ENCODE measurements at places on chromosomes 7 and 10.

DNA sequence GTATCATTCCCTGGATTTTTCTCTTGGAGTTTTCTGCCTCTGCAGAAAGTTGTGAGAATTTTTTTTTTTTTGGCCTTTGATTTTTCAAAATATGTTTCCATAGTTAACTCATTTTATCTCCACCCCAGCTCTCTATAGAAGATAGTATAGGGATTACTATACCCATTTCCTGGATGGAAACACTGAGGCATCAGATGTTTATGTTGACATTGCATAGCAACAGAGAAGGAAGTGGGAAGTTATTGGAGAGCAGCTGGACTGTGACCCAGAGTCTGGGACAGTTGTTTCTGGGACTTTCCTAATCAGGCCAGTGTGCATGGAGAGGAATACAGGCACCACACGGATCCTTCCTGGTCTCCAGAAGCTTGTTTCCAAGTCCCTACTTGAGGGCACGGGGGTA is 158.0 kb downstream of the CDH23 start:
- H3K27ac ChIP-seq, result no peak overlapping the region
- no peaks in the 10 kb centered on the region for H3K27me3 ChIP-seq
- DNase-seq, result no peak
- H3K4me3 ChIP-seq, result no peak overlapping the region
- no peaks in the 10 kb centered on the region for H3K36me3 ChIP-seq

GRCh38 chr7:20211376-20211775 is 5.8 kb downstream of the MACC1 start:
- no peak overlapping the region for H3K4me3 ChIP-seq
- DNase-seq, result no peak
- no peaks in the 10 kb centered on the region for H3K27me3 ChIP-seq
- no peaks in the 10 kb centered on the region for H3K36me3 ChIP-seq
- H3K4me1 ChIP-seq, result no peaks in the 10 kb centered on the region

DNA sequence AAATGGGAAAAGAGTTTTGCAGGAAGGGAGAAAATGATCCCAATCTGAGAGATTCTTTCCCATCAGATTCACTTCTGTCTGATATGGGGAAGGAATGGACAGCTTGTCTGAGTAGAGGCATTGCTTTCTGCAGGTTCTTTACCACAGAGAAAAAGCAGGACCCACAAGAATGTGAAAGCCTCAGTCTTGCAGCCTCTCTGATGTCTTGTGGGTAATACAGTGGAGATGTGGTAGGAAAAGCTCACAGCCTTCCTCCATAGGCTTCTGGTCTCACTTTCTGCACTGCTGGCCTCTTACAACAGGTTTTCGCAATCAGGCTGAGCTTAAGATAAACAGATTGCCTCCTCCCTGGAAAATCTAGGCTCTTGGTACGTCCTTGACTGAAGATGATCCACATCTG is 551 bp downstream of the IFIT1 start:
- H3K36me3 ChIP-seq, result no peaks in the 10 kb centered on the region
- no peaks in the 10 kb centered on the region for H3K4me1 ChIP-seq
- H3K4me3 ChIP-seq, result peak overlapping the region; percentile 50

DNA sequence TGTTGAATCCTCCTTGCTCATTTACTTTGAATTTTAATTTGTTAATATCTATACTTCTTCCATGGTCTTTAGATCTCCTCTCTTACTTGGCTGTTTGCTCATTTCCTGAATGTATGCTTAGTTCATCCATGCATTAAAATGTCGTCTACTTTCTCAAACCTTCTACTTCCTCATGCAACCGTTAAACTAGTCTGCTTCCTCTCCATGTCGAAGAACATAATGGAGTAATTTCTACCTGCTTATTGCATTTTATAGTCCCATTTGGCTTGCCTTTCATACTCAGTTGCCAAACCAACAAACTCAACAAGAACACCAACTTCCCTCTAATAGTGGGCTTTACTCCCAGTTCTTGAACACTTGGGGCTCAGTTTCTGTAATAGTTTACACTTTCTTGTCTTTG is 43.8 kb upstream of the SEMA3D start:
- H3K4me1 ChIP-seq, result no peaks in the 10 kb centered on the region
- no peaks in the 10 kb centered on the region for H3K36me3 ChIP-seq
- H3K4me3 ChIP-seq, result no peak overlapping the region
- H3K27ac ChIP-seq, result no peak overlapping the region

GRCh38 chr10:78619115-78619851 is 449.5 kb upstream of the ZMIZ1 start:
- no peaks in the 10 kb centered on the region for H3K4me1 ChIP-seq
- H3K4me3 ChIP-seq, result no peak overlapping the region
- H3K27ac ChIP-seq, result no peak overlapping the region
- no peaks in the 10 kb centered on the region for H3K27me3 ChIP-seq
- DNase-seq, result no peak

GRCh38 chr10:116274064-116274904 is 1.3 kb upstream of the GFRA1 start:
- H3K4me1 ChIP-seq, result peaks cover 11% of the 10 kb centered on the region
- peak overlapping the region; percentile 69 for H3K27ac ChIP-seq
- DNase-seq, result peak; percentile 58
- H3K27me3 ChIP-seq, result no peaks in the 10 kb centered on the region
- no peaks in the 10 kb centered on the region for H3K36me3 ChIP-seq

GRCh38 chr7:99126921-99127553 is 16.9 kb downstream of the SMURF1 start:
- H3K27ac ChIP-seq, result peak overlapping the region; percentile 7
- no peak for DNase-seq
- H3K36me3 ChIP-seq, result no peaks in the 10 kb centered on the region
- H3K4me1 ChIP-seq, result peaks cover under 1% of the 10 kb centered on the region
- no peaks in the 10 kb centered on the region for H3K27me3 ChIP-seq
- H3K4me3 ChIP-seq, result no peak overlapping the region

GRCh38 chr10:56605051-56605450 is 244.0 kb upstream of the ZWINT start:
- no peaks in the 10 kb centered on the region for H3K4me1 ChIP-seq
- H3K36me3 ChIP-seq, result no peaks in the 10 kb centered on the region
- no peak overlapping the region for H3K27ac ChIP-seq
- no peak for DNase-seq

DNA sequence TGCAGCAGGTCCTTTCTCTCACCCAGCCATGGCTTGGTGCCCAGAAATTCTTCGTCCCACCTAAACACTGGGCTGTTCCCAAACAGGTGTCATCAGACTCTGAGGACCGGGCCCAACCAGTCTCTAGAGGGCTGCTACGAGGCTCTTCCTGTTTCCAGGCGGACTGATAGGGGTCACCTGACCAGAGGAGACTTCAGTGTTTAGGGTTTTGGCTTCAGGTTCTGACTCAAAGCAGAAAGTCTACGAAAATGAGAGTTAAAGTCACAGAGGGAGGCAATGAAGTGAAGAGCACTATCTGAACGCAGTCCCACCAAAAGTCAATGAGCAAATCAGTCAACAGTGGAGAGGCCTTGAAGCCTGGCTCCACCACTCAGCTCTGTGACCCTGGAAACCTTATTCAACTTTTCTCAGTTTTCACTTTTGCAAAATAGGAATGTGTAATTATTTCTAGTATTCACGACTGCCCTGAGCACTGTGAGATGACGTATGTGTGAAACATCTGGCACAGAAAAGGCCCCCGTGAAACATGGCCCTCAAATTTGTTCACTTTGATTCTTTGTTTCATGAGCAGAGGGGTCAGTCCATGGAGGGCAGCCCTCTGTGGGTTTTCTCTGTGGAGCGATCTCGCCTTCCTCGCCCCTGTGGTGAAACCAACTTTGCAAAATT is 189.9 kb upstream of the PDE1C start:
- no peaks in the 10 kb centered on the region for H3K27me3 ChIP-seq
- H3K27ac ChIP-seq, result no peak overlapping the region
- DNase-seq, result no peak
- H3K4me3 ChIP-seq, result no peak overlapping the region

- H3K4me1 ChIP-seq, result no peaks in the 10 kb centered on the region
- H3K4me3 ChIP-seq, result no peak overlapping the region
- no peak for DNase-seq
- peak overlapping the region; percentile 14 for H3K27ac ChIP-seq
These were observed 10.4 kb downstream of the JCAD start for GRCh38 chr10:30048768-30049517.

DNA sequence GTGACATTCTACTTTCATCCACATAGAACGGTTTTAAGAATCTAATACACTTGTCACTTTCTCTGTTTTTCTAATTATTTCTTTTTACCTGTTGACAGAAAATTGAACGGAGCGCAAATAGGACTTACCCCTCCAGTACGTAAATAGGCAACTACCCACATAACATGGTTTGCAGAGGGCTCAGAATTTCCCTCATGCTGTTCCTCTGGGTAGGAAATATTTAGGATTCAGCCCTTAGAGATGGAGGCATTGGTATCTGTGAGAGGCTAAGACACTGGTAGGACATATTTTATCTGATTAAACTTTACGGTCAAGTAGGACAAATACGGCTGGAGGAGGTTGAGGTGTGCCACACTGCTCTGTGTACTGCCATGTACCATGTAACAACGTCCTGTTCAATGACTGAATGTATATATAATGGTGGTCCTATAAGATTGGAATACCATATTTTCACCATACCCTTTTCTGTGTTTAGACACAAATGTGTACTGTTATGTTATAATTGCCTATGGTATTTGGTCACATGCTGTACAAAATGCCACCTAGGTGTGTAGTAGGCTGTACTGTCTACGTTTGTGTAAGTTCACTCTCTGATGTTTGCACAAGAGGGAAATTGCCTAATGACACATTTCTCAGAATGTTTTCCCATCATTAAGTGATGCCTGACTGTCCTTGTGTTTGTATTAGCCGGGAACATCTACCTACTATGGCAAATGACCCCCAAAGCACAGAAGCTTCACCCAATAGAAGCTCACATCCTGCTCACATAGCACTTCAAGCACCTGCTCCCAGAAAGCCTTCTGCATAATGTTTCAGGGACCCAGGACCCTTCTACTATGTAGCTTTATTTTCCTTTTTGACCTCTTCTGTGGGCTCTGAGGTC is 429.4 kb upstream of the AKR1E2 start:
- H3K4me3 ChIP-seq, result no peak overlapping the region
- no peaks in the 10 kb centered on the region for H3K36me3 ChIP-seq
- H3K27me3 ChIP-seq, result no peaks in the 10 kb centered on the region

DNA sequence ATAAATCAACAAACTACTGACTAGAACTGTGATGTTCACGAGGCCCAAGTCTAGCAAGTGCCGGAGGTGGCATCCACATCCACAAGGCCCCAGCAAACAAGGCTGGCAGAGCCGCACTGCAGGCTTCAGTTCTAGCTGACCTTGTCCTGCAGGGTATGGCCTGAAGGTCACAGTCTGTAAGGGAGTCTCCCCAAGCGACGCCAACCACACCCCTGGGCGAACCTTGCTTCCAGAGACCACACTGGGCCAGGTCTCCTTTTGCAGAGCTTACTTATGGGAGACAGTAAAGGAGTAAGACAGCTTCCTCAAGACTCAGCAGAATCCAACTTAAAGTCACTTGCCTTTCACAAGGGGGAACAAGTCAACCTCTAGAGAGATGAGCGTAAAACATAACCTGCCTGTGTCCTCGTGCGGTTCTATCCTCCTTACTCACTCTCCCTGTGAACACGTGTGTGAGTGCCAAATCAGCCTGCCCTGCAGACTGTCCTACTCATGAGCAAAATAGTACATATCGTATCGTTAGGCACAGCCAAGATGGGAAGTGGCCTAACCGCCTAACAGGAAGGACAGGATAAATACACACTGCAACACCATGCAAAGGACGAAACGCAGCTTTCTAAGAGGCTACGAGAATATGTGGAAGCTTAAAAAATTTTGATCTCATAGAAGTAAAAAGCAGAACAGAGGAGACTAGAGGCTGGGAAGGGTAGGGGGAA is 22.7 kb downstream of the FAM53B start:
- H3K36me3 ChIP-seq, result no peaks in the 10 kb centered on the region
- peaks cover 5% of the 10 kb centered on the region for H3K4me1 ChIP-seq
- H3K4me3 ChIP-seq, result no peak overlapping the region

DNA sequence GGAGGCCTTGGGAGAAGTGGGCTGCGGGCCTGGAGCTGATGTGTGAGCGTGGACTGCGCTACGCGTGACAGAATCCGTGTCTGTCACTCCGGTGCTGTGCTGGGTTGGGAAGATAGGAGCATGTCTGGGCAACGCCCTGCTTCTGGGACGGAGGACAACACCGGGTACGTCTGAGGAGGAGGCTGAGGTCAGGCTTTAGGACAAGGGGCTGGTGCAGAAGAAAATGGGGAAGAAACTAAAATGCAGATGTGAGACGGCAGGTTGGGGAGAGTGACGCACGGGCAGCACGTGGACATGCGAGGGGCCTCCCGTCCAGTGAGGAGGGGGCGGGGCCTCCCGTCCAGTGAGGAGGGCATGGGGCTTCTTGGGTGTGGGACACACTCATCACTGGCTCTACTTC is 207.4 kb downstream of the DNAJB6 start:
- no peak overlapping the region for H3K4me3 ChIP-seq
- no peaks in the 10 kb centered on the region for H3K27me3 ChIP-seq
- no peak overlapping the region for H3K27ac ChIP-seq
- H3K4me1 ChIP-seq, result no peaks in the 10 kb centered on the region
- no peak for DNase-seq
- H3K36me3 ChIP-seq, result no peaks in the 10 kb centered on the region

DNA sequence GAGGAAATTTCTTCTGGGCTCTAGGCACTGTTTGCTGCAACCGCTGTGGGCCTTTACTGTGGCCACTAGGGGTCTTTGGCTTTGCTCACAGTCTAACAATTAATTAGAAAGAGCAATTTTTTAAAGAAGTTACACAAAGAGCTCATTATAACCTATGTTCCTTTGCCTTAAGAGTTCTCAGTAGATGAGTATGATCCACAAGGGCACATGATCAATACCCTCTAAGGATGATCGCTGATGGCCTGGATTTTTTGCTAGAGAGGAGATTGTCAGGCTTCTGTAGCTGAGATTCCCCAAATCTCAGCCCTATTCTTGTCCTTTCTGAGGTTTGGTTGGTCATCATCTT is 80.8 kb upstream of the RHOBTB1 start:
- H3K27ac ChIP-seq, result no peak overlapping the region
- no peak for DNase-seq

DNA sequence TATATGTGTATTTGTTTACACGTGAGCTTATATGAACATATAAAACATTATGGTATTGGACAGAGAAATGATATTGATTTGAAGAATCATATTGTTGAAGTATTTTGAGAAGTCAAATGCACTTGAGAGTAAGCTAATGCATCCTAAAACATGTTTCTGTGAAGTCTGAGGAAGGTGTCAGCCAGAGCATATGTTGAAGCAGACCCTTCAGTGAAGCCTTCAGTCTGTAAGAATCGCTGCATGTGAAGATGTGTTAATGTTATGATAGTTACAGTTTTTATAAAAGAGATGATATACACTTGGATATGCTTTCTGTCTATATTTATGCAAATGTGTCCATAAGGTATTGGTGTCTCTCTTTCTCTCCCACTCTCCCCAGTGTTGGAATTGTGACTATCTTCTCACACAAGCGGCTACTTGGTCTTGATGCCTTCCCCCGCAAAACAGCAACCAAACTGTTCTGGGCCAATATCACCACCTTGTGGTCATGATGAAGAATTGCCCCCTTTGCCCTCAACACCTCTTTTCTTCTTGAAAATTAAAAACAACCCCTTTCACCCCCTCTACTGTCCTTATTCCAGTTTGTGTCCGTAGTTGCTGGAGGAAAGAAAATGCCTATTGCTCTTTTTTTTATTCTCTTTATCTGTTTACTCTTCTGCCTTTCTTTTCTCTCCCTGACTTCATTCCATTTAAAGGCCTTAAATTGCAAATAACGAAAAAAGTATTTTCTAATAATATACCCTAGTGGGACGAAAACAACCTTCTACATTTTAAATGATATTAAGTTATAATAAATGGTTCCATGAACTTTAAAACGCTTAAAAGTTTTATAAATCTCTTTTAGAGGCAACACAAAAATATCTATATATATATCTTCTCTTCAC is 64.9 kb downstream of the IKZF1 start:
- H3K27ac ChIP-seq, result no peak overlapping the region
- H3K27me3 ChIP-seq, result no peaks in the 10 kb centered on the region
- no peaks in the 10 kb centered on the region for H3K4me1 ChIP-seq
- no peak overlapping the region for H3K4me3 ChIP-seq

Data from breast epithelium (tissue), 4 donors.